ENCODE measurements at places on chromosomes 5 and 9.

DNA sequence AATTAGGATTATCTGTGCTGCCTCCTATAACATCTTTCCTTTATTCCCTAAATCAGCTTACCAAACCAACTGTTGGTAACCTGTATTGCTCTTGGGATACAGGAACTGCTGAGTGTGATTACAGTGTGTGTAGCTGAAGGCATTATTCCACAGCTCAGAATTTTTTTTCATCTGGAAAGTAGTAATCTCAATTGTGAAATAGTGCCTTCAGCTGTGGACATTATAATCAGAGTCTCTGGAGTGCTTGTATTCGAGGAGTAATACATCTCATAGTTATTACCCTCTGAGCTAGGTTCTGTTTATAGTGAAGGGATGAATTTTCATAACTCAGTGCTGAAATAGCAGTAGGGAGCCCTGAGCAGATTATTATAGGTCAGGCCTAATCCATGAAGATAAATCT is 199.5 kb downstream of the MAST4 start:
- DNase-seq, result no peak

DNA sequence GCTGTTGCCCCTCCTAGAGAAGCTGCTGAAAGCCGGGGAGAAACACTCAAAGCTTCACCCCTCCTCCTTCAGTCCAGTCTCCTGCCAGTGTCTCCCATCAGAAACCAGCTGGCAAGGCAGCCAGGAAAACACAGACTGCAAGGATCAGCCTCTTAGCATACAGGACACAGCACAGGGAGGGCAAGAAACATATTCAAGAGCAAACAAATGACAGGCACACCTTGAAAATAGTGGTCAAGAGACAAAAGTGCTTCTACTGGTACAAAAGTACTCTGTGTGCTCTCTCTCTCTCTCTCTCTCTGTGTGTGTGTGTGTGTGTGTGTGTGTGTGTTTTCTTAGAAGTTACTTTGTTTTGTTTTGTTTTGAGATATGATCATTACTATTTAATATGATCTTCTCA is 227.2 kb downstream of the RAB3C start:
- no peak for DNase-seq

DNA sequence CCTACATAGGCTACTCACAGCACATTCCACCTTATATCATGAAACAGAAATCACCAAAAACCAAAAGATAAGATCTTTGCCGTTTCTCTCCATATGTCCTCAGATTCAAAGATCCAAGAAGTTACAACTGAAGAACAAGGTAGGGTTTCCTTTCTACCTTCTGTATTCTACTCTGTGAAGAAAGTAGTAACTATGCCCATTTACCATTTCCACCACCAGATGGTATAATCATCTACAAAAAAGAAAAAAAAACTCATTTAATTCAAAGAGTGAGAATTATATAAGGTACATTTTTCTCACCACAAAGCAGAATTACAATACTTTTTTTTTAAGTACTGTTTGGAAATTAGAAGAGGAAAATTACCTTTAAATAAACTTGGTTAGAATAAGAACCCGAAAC is 172.6 kb upstream of the PTGER4 start:
- no peak for DNase-seq

DNA sequence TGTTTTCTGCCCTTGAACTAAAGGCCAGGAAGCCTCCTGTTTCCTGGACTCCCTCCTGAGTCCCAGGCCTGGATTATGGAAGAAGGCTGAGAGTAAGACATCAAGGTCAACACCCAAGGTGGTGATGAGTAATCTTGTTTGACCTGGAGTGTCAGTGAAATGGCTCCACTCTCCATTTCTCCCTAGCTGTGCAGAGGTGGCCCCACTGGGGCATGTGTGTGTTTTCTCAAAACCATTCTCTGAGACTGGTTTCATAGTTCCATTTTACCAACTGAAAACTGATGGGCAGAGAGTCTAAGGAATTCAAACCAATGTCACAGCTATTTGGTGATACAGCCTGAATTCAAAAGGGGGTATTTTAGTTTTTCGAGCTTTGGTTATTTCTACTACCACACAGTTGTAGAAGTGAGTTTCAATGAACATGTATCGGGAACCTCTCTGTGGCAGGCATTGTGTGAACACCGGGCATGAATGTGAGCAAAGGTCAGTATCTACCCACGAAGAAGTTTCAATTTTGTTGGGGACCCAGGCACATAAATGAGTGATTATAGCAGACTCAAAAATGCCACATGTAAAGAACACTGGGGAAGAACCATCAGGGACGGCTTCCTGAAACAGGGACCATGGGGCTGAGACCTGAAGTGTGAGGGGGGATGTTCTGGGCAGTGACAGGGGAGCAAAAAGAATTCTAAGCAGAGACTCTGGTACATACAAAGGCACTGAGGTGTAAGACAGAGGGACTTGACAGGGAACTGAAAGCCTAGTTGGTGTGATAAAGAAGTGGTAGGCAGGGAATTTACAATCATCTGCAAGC is 269.6 kb upstream of the KLF4 start:
- DNase-seq, result no peak

- no peak for DNase-seq
Observed at GRCh38 chr9:126621919-126622735, 8.4 kb downstream of the LMX1B start.

DNA sequence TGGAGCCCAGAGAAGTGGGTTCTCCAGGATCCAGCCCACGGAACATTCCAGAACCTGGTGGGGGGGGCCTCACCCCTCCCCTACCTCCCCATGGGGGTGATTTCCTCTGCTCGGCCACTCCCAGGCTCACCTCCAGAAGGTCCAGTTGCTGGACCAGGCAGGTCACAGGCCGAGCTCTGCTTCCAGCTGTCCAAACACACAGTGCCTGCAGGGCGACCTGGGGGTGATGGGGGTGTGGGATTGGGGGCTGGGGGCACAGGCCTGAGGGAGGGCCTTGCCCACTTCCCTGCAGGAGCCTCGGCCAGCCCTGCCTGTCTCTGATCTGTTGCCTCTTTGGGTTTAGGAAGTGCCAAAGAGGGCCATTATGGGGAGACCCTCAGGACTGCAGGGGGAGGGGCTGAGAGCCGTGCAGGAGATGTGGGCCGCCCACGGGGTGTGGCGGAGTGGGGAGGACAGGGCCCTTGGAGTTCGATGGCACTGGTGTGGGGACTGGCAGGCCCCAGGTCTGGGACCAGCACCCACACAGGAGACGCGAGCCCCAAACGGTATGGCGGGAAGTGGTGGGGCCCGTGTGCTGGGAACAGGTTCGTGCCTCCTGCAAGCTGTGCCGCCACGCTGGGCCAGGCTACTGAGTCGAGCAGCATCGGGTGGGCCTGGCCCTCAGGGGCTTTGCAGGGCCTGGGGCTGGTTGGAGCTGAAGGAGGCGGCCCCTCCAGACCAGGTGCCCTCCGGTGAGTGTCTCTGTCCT is 45.6 kb upstream of the EGFL7 start:
- no peak for DNase-seq

DNA sequence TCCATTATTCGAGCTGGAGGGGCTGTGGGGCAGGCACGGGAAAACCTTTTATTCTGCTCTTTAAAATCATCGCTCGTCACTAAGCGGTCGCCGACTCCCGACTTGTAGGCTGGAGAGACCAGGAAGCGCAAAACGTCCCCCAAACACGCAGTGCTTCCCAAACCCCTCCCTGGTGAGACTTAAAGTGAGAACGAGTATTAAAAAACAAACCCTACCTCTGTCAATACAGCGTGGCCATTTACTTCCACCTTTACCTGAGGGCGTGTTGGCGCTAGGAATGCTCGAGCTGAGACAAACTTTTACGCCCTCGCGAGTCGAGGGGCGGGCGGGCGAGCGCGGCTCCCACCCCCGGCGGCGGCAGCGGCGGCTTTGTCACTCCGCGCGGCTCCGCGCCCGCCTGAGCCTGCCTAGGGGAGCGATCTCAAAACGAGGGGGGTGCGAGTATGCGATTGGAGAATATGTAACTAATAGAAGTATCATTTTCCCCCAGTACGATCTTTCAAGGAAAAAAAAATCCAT is at the start of gene NR2F1-AS1:
Gene NR2F1-AS1 (minus strand): TSS at position 293 of the 519 bp plus-strand sequence.
- DNase-seq, result no peak

DNA sequence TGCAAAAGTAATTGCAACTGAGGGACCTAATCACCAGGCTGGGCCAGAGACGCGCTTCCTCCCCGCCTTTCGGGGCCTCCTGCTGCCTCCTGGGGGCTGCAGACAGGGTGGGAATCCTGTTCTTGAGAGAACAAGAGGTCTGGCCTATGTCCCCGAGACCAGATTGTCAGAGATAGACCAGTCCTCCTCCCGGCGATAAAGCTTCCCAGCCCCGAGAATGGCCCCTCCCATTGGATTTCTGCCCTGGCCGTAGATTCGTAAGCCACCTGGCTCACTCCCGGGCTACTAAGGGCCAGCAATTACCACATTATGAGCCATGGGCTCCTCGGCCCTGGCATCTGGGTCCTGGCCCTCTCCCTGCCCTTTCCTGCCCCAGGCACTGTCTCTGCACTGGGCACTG is 70.4 kb downstream of the HRH2 start:
- DNase-seq, result no peak

DNA sequence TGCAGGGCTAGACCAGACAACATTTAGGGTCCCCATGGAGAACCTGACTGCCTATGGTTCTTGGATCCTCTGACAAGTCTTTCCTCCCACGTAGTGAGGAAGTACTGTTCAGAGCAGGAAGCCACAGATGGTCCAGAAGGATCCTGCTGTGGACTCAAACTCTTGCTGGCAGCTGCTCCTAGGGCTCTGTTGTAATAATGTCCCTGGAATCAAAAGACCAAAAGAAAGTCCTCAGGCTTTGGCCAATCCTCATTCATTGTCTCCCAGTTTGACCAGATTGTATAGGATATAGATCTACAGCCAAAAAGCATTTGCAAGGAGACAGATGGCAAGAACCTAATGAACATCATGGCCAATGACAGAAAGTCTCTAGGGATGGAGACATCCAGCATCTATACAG is 53.9 kb downstream of the SEMA6A start:
- no peak for DNase-seq

- DNase-seq, result peak; percentile 74
Observed at GRCh38 chr5:81268521-81269196, 32.7 kb upstream of the ZCCHC9 start.

DNA sequence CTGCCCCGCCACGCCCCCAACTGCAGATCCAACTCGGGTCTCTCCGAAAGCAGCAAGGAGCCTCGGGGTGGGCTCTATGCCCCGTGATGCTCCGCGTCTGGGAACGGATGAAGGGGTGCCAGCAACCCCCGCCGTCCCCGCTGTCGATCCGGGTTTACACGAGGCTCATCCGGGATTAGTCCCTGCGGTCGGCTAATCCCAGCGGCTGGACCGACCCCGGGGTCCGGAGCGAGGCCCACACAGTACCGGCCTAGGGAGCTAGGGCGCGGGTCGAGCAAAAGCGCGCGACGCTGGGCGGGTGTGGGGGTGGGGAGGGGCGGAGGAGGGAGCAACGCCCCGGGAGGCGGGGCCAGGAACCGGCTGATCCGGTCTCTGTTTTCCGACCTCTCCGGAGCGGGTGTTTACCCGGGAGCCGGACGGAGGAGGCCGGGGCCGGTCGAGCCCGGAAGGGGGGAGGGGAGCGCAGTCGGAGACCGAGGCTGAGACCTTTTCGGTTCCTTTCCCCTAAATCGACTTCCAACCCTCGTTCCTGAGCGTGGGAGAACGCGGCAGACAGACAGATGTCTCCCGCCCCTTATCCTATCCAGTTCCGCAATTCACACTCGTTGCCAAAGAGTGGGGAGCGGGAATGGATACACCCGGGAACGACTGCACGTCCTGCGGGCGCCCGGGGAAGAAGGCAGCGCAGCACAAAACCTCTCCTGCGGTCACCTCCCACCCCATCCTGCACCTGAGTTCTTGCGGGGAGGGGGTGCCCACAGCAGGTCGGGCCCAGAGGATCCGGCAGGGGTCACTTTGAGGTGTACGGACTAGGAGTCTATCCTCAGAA is 28.6 kb downstream of the PCDH1 start:
- DNase-seq, result peak; percentile 62

GRCh38 chr5:131981516-131981915 is 29.9 kb downstream of the ACSL6 start:
- DNase-seq, result no peak

DNA sequence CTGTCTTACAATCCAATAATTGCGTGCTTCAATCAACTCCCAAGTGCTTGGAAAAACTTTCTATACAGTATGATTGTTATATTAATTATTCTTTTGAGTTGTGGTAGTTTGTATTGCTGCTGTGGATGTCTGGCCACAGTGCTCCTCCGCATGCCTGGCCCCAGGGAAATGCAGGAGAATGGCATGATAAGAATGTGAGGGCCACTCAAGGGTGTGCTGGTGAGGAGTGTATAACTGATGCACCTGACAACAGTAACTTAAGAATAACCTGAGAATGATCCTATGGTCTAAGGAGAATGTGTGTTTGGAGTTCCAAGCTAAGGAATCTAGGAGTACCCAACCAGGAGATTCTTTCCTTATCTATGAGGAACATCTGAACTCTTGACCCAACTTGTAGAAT is 152.9 kb upstream of the APC start:
- no peak for DNase-seq

- peak; percentile 65 for DNase-seq
Observed at GRCh38 chr5:14879937-14880589, 8.5 kb upstream of the ANKH start.

GRCh38 chr9:131149688-131150053 is 24.3 kb downstream of the NUP214 start:
- DNase-seq, result no peak

DNA sequence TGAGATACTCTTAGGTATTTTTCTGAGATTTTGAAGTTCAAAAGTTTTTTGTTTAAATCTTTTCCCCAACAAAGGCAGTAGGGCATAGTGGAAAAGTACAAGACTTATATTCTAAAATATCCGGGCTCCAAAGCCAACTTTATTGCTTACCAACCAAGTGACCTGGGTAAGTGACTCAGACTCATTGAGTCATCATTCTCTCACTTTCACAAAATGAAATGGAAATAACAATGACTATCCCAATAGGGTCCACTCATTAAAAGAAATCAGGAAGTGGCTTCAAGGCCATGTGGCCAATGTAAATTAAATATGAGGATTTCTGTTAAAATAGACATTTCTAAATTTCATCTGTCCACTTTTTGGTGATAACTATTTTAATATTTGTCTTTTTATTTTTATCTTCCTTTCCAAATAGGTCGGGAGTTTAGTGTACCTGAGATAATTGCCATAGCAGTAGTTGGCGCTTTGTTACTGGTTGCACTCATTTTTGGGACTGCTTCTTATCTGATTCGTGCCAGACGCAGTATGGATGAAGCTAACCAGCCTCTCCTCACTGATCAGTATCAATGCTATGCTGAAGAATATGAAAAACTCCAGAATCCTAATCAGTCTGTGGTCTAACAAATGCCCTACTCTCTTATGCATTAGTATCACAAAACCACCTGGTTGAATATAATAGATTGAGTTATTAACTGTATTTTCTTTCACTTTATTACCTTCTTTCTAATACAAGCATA is 15.5 kb downstream of the TYRP1 start:
- peak; percentile 84 for DNase-seq

DNA sequence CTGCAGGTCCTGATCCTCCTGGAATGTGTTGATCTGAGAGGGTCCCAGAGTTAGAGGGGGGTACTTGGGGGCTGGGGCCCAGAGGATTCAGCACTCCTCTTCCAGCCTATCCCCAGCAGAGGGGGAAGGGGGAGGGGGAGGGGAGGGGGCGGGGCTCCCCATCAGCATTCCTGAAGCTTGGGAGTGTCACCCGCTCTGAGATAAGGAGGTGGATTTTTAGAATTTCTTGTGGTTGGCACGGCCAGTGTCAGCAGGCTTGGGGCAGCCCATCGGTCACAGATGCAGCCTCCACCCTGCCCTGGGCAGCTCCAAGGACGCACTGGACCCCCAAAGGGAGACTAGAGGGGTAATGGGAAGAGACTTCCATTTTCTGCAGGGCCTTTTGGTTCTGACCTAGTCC is 5.3 kb downstream of the FGF18 start:
- DNase-seq, result no peak

GRCh38 chr9:129718647-129719046 is 34.2 kb downstream of the PTGES start:
- no peak for DNase-seq

GRCh38 chr9:133184971-133185370 is 21.3 kb upstream of the GBGT1 start:
- peak; percentile 42 for DNase-seq

Data from foreskin fibroblast (primary cell).